ENCODE measurements at places on chromosomes 2 and 18. TPM values are rescaled to one million over a fixed set of nuclear protein-coding genes. Genes with fewer than 3 reads are reported as not detected.

DNA sequence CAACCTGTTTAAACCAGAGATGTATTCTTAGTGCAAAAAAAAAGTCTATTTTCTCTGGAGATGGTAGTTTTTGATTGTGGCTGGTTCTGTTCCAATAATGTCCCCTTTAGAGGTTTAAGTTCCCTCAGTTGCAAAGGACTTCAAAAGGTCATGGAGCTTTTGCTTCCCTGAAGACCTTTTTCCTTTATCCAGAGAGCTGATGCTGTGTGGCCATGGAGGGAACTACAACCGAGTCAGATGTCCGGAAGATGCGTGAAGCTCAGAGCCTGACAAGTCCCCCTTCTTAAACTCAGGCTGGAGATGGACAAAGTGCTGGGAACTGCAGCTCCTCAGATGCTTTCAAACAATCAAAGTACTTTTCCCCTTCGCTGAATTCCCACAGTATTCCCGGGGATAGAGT lies 176.1 kb downstream of the TMEM18 start:
- H3K36me3 ChIP-seq = no peaks in the 10 kb centered on the region
- no peak overlapping the region for H3K27ac ChIP-seq
- no peaks in the 10 kb centered on the region for H3K4me1 ChIP-seq
- no peaks in the 10 kb centered on the region for H3K27me3 ChIP-seq
- no peak for DNase-seq

GRCh38 chr2:28392297-28393113 lies at the start of gene FOSL2:
TSS of gene FOSL2 (plus strand) at chr2:28392858. CDS start at chr2:28393721, 863 bp downstream.
- peaks cover 24% of the 10 kb centered on the region for H3K4me1 ChIP-seq
- peak; percentile 97 for DNase-seq
- peak within 1 kb of the TSS; percentile 78 for H3K4me3 ChIP-seq
- no peaks in the 10 kb centered on the region for H3K36me3 ChIP-seq

DNA sequence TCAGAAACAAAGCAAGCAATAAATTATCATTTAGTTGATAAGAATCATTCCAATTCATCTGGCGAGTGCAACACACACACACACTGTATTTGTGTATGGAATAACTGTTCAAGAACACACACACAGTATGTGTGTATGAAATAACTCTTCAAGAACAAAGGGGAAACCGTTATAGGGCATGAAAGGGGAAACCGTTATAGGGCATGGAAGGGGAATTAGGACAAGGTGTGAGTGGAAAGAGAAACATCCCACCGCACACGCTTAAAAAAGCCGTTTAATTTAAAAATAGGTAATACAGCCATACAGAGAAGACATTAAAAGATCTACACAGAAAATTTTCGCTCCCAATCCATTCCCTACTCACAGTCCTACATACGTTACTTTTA lies 607 bp upstream of the TSN start:
- H3K4me1 ChIP-seq = peaks cover 16% of the 10 kb centered on the region
- no peaks in the 10 kb centered on the region for H3K36me3 ChIP-seq
- H3K27ac ChIP-seq = peak overlapping the region; percentile 61
- H3K4me3 ChIP-seq = peak overlapping the region; percentile 90

DNA sequence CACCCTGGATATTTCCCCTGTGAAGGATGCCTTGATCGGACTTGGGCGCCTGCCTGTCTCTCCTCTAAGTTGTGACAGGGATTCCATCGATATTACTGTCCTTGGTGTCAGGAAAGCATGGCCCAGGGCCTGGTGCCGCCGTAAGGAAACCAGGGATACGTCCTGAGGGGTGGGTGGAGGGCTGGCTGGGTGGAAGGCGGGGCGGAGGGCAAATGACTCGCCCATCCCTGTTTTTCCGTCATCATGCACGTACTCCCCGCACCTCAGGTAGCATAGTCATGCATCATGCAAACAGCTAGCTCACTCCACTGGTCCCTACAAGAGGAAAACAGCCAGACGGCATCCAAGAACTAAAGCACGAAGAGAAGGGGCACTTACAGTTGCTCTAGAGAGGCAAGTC lies 57.1 kb downstream of the PXDN start:
- no peak for DNase-seq
- no peak overlapping the region for H3K27ac ChIP-seq
- no peaks in the 10 kb centered on the region for H3K36me3 ChIP-seq

DNA sequence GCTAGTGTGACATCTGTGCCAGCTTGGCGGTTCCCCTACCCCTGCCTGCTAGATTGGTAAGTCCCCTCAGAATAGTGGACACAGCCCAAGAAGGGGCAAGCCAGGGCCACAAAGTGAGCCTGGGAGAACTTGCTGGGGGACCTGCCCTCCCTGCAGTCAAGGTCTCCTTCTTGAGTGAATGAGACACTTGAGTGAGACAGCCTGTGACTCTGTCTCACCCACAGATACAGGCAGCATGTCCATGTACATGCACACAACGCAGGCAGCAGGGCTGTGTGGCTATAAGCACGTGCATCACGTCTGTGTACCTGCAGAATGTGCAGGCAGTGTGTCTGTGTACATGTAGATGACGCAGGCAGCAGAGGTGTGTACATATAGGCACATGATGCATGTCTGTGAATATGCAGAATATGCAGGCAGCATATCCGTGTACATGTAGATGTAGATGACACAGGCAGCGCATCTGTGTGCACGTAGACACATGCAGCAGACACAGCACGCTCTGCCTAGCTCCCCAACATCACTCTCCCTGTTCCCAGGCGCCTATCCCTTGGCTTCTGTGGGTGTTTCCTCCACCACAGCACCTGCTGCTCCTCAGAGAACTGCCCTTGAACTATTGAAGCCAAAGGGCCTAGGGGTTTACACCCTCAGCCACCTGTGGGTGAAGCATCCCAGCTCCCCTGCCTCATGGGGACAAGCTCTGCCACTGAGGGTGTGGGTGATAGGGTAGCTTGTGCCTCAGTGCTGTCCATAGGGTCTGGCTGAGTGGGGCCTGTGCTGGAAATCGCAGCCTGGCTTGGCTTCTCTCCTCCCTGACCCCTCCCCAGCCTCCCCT lies 147.2 kb upstream of the TWIST2 start:
- H3K4me3 ChIP-seq = no peak overlapping the region
- H3K27ac ChIP-seq = no peak overlapping the region
- no peaks in the 10 kb centered on the region for H3K36me3 ChIP-seq
- DNase-seq = no peak
- no peaks in the 10 kb centered on the region for H3K4me1 ChIP-seq
- no peaks in the 10 kb centered on the region for H3K27me3 ChIP-seq

DNA sequence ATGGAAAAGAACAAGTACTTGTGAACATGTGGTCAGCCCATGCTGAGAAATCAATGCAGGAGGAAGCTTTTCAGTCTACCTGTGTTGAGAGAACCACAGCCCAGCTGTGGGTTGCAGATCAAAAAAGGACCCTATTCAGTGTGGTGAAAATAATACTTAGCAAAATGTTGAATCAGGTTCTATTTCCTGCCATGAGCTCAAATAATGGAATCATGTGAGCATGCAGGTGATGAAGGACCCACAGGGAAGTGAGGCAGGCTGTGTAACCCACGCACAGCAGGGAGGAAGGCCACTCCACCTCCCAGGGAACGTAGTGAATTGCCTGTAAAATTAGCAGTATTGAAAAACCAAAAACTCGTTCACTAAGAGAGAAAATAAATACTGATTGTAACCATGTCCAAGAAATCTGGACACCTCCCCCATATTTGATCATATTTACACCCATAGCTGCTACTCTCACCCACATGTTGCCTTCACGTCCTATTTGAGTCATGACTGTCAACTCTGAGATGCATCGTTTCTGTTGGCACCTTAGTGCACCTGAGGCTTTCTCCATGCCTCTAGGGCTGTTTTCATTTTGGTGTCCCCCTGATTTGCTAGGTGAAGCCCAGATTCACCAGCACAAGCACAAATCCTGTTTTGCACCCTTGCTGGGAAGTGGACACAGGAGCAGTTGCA lies 20.5 kb upstream of the BCL2L11 start:
- no peaks in the 10 kb centered on the region for H3K36me3 ChIP-seq
- DNase-seq = no peak
- H3K27ac ChIP-seq = no peak overlapping the region
- no peak overlapping the region for H3K4me3 ChIP-seq
- no peaks in the 10 kb centered on the region for H3K27me3 ChIP-seq

GRCh38 chr2:220040346-220040745 lies 412.9 kb downstream of the SLC4A3 start:
- H3K27ac ChIP-seq = no peak overlapping the region
- H3K4me1 ChIP-seq = no peaks in the 10 kb centered on the region
- no peak for DNase-seq
- no peaks in the 10 kb centered on the region for H3K27me3 ChIP-seq
- H3K4me3 ChIP-seq = no peak overlapping the region

DNA sequence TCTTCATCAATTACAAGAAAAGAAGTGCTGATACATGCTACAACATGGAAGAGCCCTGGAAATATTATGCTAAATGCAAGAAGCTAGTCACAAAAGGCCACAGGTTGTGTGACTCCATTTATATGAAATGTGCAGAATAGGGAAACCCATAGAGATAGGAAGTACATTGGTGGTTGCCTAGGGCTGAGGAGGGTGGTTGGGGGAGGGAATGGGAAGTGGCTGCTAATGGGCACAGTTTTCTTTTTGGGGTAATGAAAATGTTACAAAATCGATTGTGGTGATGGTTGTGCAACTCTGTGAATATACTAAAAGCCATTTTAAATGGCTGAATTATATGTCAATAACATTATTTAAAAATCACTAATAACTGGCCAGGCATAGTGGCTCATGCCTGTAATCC lies 24.3 kb upstream of the RESP18 start:
- no peak overlapping the region for H3K4me3 ChIP-seq
- H3K4me1 ChIP-seq = peaks cover 7% of the 10 kb centered on the region
- peaks cover 71% of the 10 kb centered on the region for H3K27me3 ChIP-seq
- no peak for DNase-seq
- no peak overlapping the region for H3K27ac ChIP-seq

- H3K27me3 ChIP-seq = no peaks in the 10 kb centered on the region
- H3K4me3 ChIP-seq = no peak overlapping the region
- no peak overlapping the region for H3K27ac ChIP-seq
- H3K36me3 ChIP-seq = no peaks in the 10 kb centered on the region
- DNase-seq = no peak
Observed at GRCh38 chr18:69567813-69568488, 167.3 kb downstream of the DOK6 start.

DNA sequence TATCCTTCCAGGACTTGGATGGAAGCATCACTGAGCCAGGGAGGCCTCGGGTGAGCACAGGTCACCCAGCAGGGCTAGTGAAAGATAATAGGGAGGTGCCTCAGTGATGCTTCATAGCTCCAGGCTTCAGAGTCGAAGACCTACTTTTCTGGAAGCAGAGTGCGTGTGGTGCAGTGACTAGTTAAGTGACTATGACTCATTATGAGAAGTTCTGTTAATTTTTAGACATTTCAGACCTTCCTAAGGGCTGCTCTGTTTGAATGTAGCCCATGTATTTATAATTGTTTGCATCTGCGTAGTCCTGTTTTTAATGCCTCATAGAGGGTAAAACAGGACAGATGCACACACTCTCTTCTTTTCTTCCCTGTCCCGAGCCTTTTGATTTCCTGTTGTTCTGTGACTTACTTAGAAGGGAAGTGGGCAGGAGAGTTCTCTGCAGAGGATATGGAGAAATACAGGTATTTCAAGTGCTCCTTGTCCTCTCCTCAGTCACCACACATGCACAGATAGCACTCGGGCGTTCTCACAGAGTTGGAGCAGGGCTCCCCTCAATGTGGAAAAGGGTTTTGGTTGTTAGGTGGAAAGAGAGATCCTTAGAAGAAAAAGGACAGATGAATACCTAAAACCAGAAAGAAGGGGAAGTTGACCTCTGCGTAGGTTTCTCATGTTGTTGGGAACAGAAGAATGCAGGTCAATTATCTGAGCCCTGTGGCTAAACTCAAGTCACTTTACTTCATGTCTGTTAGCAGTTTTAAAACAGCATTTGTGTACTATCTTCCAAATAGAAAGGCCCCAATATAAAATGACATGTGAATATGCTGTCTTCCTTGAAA lies 34.7 kb downstream of the RALB start:
- DNase-seq = no peak
- H3K4me3 ChIP-seq = no peak overlapping the region
- peaks cover 9% of the 10 kb centered on the region for H3K4me1 ChIP-seq
- no peak overlapping the region for H3K27ac ChIP-seq
- H3K36me3 ChIP-seq = no peaks in the 10 kb centered on the region

DNA sequence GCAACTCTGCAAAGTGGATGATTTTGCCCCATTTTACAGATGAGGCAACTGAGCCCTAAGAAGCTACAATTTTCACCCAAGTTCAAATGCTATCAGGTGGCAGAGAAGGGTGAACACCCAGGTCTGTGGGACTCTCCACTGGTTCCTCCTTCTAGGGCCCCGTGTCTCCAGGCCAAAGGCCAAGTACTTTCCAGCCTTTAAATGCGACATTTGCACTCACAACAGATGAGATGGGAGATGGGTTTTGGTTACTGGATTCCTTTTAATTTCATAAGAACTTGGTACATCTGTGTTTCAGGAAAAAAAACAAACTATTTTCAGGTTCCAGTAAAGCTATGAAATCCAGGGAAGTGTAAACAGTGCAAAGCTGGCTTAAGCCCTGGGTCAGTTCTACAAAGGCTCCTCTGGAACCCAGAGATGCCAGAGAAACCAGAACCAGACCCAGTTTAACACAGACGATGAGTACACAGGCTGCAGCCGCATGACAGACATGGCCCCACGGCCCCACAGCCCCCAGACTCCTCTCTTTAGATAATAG lies 361.7 kb downstream of the ANAPC1 start:
- DNase-seq = no peak
- H3K27ac ChIP-seq = no peak overlapping the region
- H3K36me3 ChIP-seq = no peaks in the 10 kb centered on the region
- no peaks in the 10 kb centered on the region for H3K27me3 ChIP-seq
- no peak overlapping the region for H3K4me3 ChIP-seq

DNA sequence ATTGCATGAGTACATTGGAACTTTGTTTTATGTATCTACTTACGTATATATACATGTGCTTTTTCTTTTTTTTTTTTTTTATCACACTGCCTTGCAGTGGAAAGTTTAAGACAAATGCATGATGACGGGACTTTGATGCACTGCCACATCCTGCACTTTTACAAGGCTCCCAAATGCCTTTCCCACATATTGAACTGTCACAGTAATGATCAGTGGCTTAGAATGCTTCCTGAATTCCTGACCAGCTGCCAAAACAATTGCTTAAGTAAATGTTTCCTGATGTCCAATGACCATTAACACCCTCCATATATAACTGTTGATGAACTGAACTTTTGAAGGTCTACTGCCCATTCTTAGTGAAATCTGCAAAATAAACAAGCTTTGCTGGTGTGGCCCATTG lies 60.2 kb downstream of the LYPD6B start:
- no peak for DNase-seq
- no peak overlapping the region for H3K27ac ChIP-seq
- no peak overlapping the region for H3K4me3 ChIP-seq
- H3K4me1 ChIP-seq = no peaks in the 10 kb centered on the region

GRCh38 chr2:32553829-32554432 lies 73.9 kb upstream of the TTC27 start:
- H3K27me3 ChIP-seq = no peaks in the 10 kb centered on the region

- peak within 1 kb of the TSS; percentile 89 for H3K4me3 ChIP-seq
- H3K4me1 ChIP-seq = peaks cover 18% of the 10 kb centered on the region
- DNase-seq = peak; percentile 82
- peak within 1 kb of the TSS; percentile 95 for H3K27ac ChIP-seq
- no peaks in the 10 kb centered on the region for H3K36me3 ChIP-seq
Observed at GRCh38 chr2:61017556-61018317, at the start of the genes PEX13 and PUS10. TSS of gene PEX13 (plus strand) at chr2:61017720. CDS start at chr2:61017760, 40 bp downstream. TSS of gene PUS10 (minus strand) at chr2:61018255. CDS start at chr2:61011890, 6,365 bp downstream.

LAMA1 gene
- total RNA-seq = 2.6 TPM

FRZB gene
- 2.4 TPM for total RNA-seq

MC4R gene
- not detected for total RNA-seq

RGPD3 gene
- total RNA-seq = 0.48 TPM

ANKRD30BL gene
- total RNA-seq = not detected

TPO gene
- total RNA-seq = 5.8 TPM

SP5 gene
- total RNA-seq = 0.41 TPM

MOGAT1 gene
- total RNA-seq = not detected

Measured in transverse colon (tissue), 4 donors.